ENCODE measurements at places on chromosomes 16 and 17. TPM values are rescaled to one million over a fixed set of nuclear protein-coding genes. Genes with fewer than 3 reads are reported as not detected.
A peak's percentile ranks its signal among the peaks of the same experiment; 100 is the strongest.

DNA sequence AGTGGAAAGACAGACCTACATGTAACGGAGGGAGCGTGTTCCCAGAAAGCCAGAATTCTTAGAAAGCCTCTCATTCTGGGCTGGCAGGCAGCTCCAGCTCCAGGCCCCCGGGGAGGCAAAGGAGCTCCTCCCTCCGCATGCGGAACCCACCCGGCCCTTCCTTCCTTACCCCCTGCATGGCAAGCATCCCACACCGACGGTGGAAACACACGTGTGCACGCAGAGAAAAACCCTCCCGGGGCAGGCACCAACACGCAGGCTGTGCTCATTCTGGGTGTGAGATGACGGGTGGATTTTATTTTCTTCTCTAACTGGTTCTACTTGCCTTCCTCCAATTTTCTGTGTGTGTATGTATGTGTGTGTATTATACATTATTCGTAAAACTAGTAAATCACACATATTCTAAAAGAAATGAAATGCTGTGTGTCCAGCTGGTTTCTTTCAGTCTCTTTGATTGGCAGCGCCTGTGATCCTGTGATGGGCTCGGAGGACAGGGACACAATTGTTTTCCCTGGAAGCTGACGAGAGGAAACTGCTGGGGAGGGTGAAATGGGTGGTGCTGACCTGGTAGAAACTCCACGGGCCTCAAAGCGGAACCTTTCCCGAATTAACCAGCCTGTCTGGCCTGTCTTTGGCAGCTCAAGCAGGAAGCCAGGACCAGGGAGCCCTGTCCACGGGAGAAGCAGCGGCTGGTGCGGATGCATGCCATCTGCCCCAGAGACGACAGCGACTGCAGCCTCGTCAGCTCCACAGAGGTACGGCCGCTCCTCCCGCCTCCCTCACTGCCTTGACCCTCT, 22.2 kb downstream of the CARD14 start:
- H3K4me3 ChIP-seq: no peak overlapping the region
- H3K4me1 ChIP-seq: peaks cover 7% of the 10 kb centered on the region
- no peaks in the 10 kb centered on the region for H3K27me3 ChIP-seq
- H3K27ac ChIP-seq: peak overlapping the region; percentile 18

GRCh38 chr16:82081264-82081663, 46.2 kb downstream of the HSD17B2 start:
- H3K4me3 ChIP-seq: no peak overlapping the region
- H3K27ac ChIP-seq: no peak overlapping the region
- peaks cover 8% of the 10 kb centered on the region for H3K27me3 ChIP-seq
- no peak for DNase-seq

- no peak for DNase-seq
- H3K27me3 ChIP-seq: no peaks in the 10 kb centered on the region
- H3K4me1 ChIP-seq: peaks cover 23% of the 10 kb centered on the region
- no peaks in the 10 kb centered on the region for H3K36me3 ChIP-seq
Measured at GRCh38 chr17:83053739-83054451, 25.5 kb upstream of the METRNL start.

- DNase-seq: no peak
- no peak overlapping the region for H3K4me3 ChIP-seq
- H3K27ac ChIP-seq: no peak overlapping the region
- H3K36me3 ChIP-seq: no peaks in the 10 kb centered on the region
Measured at GRCh38 chr16:57721356-57722209, 14.0 kb upstream of the KATNB1 start.

GRCh38 chr16:49601576-49601975, 228.0 kb downstream of the C16orf78 start:
- H3K27ac ChIP-seq: no peak overlapping the region
- H3K4me3 ChIP-seq: no peak overlapping the region
- H3K27me3 ChIP-seq: peaks cover 2% of the 10 kb centered on the region
- no peaks in the 10 kb centered on the region for H3K36me3 ChIP-seq

DNA sequence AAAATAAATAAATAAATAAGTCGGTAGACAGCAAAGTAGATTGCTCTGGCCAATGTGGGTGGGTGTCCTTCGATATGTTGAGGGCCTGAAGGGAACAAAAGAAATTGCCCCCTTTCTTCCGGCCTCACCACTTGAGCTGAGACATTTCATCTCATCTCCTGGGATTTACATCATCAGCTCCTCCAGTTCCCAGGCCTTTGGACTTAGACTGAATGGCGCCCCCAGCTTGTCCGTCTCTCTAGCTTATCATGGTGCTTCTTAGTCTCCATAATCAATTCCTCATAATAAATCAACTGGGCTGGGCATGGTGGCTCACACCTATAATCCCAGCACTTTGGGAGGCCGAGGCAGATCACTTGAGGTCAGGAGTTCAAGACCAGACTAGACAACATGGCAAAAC, 13.8 kb upstream of the HAP1 start:
- DNase-seq: no peak
- H3K27me3 ChIP-seq: no peaks in the 10 kb centered on the region
- H3K27ac ChIP-seq: no peak overlapping the region
- H3K4me1 ChIP-seq: no peaks in the 10 kb centered on the region
- H3K36me3 ChIP-seq: no peaks in the 10 kb centered on the region

DNA sequence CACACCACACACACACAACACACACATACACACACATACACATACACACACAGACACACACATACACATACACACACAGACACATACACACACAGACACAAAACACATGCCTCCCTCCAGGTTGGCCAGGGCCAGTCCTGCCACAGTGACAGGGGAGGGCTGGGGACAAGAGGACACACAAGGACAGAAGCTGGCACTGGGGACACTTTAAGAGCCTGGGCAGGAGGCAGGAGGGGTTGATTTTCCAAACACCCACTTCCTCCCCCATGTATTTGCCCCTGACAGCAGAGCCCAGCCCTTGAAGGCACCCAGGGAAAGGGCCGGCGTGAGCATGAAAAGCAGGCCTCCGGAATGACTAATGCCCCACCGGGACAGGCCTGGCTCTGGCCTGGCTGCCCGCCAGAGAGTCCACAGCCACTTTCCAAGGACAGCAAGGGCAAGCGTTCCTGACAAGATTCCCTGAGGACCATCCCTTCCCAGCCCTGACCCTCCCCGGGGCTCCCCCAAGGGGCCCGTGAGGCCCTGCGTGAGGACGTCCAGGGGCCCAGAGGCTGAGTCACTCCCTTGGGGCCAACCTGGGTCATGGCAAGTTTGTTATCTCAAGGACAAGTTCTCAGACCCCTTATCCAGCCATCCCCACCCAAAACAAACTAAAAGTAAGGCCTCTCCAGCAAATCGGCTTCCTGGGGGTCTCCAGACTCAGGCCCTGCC, 235.6 kb downstream of the ZNF423 start:
- DNase-seq: no peak
- H3K27me3 ChIP-seq: no peaks in the 10 kb centered on the region
- H3K4me1 ChIP-seq: peaks cover 5% of the 10 kb centered on the region
- H3K4me3 ChIP-seq: no peak overlapping the region
- no peak overlapping the region for H3K27ac ChIP-seq
- peaks cover 2% of the 10 kb centered on the region for H3K36me3 ChIP-seq

DNA sequence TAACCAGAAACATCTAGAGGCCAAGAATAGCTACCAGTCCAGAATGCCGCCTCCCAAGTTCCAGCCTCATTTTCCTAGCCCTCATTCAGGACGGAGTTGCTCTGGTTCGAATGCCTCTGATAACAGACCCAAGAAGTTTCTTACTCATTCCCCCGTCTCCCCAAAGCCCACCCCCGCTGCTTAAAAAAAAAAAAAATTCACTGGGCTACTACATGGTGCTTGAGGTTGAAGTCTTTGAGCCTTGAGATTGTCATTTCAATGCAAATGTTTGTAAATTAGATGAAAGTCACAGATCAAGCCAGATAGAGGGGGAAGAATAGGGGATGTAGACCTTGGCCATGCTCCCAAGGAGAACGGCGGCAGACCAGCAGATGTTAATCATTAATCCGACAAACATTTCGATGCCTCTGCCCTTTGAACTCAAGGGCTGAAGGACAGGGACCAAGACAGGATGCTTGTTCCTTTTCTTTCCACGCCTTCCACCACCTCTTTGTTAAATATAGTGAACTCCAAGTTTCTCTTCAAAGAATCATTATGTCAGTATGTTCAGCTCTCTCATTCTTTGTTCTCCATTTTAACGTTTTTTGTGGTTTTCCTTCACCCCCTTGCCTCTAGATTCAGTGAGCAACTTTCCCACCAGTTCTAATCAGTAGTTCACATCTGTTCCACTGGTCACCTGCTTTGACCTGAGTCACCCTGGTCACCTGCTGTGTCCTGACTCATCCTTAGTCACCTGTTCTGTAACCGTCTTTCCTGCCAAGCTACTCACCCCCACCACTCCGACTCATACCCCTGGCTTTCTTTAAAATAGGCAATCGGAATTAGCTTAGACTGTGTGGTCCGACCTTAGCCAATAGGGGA, 190.3 kb downstream of the CPPED1 start:
- no peaks in the 10 kb centered on the region for H3K36me3 ChIP-seq
- H3K4me3 ChIP-seq: no peak overlapping the region
- H3K27me3 ChIP-seq: peaks cover 23% of the 10 kb centered on the region
- H3K27ac ChIP-seq: no peak overlapping the region
- no peak for DNase-seq

DNA sequence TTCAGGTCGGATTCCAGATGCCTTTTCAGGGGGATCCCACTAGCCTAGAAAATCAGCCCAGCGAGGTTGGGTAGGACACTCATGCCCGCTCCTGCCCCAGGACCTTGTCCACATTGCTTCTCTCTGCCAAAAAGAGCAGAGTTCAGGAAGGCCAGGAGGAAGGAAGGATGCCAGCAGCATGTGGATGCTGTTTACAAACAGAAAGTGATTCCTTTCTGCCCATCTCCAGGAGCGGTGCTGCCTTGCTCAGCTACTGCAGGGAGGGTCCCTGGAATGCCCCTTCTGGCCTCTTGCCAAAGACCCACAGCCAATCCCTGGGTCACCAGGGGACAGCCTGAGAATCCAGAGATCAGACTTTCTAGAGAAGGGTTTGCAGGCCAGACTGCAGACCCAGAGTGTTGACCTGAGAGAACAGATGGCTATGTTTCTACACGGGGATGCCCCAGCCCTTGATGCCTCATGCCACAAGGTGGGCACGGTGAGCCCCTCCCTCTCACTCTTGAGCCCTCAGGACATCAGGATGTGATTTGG, 32.3 kb upstream of the EMP2 start:
- no peaks in the 10 kb centered on the region for H3K27me3 ChIP-seq
- H3K4me3 ChIP-seq: no peak overlapping the region
- no peaks in the 10 kb centered on the region for H3K36me3 ChIP-seq
- H3K4me1 ChIP-seq: peaks cover 24% of the 10 kb centered on the region

- no peak overlapping the region for H3K27ac ChIP-seq
- peaks cover 27% of the 10 kb centered on the region for H3K27me3 ChIP-seq
- no peak overlapping the region for H3K4me3 ChIP-seq
- H3K36me3 ChIP-seq: no peaks in the 10 kb centered on the region
- peaks cover 12% of the 10 kb centered on the region for H3K4me1 ChIP-seq
Measured at GRCh38 chr16:27822996-27823395, 240.5 kb downstream of the GSG1L start.

Gene TP53TG3D
- total RNA-seq: not detected

Gene TEKT3
- total RNA-seq: 2.4 TPM

Gene ZG16
- total RNA-seq: 0.11 TPM

Gene HSD17B1
- total RNA-seq: 2.2 TPM

Gene ZNF629
- total RNA-seq: 41.4 TPM

Gene PLEKHG4
- total RNA-seq: 15.5 TPM

Gene CCL17
- total RNA-seq: not detected

All from mesothelial cell of epicardium (in vitro differentiated cells).